ENCODE measurements at places on chromosomes 7 and 10.

DNA sequence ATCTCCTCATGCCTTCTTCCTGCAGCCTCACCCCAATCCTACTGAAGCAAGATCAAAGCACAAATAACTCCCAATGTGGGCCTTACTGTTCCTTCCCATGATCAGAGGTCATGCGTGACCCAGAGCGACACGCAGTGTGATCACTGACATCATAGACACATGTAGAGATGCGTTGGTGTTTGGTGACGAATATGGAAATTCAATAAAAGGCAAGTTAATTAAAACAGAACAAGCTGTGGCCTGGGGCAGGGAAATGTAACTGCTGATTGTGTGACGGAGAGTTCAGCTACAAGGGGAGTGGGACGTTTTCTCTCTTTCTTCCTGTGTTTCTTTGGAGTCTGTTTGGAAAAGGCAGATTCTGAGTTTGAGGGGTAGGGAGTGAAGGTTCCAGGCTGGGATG, 34.8 kb upstream of the CARD11 start:
- DNase-seq: no peak

GRCh38 chr10:34985823-34986222, 104.3 kb downstream of the CUL2 start:
- no peak for DNase-seq

DNA sequence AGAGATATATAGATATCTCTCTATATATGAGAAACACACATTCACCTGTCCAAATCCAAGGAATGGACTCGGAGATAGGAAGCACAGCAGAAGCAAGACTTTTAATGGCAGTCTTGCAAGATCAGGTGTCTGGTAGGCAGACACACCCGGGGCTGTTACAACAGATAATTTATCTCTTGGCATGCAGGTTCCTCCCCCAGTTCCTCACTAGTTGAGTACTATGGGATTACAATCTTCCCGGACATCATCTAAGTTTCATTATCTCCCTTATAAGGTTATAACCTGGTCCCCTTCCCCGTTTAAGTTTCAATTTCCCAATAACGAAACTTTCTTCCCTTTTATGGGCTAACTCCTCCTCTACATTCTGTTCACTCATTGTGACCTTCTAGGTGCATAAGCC, 399.3 kb downstream of the PPP1R3A start:
- DNase-seq: no peak

GRCh38 chr10:97788552-97789442, 17.0 kb upstream of the SFRP5 start:
- DNase-seq: no peak

DNA sequence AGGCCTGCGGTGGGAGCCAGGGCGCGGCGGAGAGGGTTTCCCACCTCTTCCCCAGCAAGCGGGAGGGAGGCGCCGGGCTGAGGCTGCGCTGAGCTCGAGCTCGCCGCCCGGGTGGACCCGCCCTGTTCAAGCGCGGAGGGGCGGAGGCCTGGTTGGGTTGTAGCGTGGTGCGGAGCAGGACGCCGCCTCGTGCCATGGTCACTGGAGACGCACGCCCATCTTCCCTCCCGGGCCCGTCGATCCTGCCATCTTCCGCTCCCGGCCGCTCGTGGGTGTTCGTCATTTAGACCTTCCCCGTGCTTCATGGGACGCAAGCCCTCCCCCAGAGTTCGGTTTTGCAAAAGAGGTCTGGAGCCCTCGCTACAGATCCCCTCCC, 9.3 kb upstream of the EN2 start:
- DNase-seq: no peak

DNA sequence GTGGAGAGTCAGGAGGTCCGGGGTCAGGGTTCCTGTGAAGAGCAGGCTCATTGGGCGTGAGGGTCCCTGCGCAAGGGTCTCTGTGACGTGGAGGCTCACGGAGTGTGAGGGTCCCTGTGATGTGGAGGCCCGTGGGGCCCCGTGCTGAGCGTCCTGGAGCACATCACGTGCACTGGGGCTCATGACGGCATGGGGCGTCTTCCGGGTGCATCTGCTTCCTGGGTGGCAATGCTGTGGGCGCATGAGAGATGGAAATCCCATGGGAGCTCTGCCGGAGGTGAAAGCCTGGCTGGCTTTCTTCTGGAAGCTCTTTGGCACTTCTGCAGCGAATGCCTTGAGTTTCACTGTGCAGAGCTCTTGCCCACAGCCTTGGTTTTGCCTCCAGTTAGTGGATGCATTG, 71.4 kb downstream of the WDR37 start:
- DNase-seq: no peak

- DNase-seq: no peak
Measured at GRCh38 chr10:127577376-127578258, 28.5 kb downstream of the NPS start.

DNA sequence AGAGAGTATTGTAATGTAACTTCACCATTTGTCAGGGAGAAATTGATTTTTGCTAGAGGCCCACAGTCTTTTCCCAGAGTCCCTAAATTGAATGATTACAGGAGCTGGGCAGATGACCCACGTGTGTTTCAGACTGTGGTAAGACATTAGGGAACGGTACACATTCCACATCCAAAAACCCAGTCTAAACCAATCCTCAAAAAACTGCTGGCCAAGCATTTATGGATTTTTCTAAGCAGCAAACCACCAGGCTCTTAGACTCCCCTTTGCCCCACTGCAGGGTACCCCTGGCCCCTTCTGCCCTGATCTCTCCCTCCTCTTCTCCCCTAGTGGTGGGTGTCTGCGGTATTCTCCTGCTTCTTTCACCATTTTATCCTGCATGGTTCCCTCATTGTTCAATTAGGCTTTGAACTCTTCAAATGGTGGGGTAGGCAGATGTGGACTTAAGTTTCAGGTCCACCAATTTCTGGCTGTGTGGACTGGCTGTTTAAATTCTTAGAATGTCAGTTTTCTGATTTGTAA, 135.5 kb upstream of the SORCS3 start:
- DNase-seq: no peak

DNA sequence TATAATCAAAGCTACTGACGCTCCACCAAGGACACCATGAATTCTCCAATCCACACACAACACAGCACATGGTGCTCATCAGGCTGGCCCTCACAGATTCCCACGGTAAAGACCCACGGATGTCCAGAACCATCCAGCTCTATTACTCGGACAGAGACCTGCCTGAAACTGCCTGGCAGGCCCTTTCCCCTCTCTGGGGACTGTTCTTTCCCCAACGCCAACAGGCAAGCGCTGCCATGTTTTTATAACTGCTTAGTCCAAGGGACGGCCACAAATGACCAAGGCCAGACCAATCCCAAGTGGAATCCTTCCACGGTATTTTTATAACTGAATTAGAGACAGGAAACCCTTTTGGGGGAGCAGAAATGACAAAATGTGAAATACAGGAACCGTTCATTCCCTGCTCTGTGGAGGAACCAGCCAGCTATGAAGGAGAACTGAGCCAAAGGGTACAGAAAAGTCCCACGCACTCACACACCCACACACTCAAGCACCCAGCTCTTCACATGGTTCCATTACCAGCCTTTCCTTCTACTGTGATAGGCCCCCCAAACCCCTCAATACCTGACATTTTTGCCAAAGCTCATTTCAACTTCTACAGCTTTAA, 4.1 kb downstream of the PIP4K2A start:
- DNase-seq: no peak

DNA sequence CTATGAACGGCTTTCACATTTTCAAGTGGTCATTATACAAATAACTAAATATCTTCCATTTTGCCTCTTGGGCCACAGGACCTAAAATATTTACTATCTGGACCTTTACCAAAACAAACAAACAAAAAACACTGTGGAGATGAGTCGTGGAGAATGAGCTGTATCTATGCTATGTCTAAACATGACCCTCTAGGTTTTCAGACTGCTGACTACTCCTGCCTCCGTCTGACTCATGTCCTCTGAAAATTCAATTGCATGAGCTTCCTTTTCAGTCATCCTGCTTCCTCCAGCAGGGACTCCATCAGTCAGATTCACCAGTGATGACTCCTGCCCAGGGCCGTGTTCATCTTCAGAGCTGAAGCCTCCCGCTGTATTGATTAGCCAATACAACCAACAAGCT, 96.8 kb downstream of the COL28A1 start:
- DNase-seq: no peak

GRCh38 chr7:1382553-1383397, 76.5 kb downstream of the MICALL2 start:
- no peak for DNase-seq

DNA sequence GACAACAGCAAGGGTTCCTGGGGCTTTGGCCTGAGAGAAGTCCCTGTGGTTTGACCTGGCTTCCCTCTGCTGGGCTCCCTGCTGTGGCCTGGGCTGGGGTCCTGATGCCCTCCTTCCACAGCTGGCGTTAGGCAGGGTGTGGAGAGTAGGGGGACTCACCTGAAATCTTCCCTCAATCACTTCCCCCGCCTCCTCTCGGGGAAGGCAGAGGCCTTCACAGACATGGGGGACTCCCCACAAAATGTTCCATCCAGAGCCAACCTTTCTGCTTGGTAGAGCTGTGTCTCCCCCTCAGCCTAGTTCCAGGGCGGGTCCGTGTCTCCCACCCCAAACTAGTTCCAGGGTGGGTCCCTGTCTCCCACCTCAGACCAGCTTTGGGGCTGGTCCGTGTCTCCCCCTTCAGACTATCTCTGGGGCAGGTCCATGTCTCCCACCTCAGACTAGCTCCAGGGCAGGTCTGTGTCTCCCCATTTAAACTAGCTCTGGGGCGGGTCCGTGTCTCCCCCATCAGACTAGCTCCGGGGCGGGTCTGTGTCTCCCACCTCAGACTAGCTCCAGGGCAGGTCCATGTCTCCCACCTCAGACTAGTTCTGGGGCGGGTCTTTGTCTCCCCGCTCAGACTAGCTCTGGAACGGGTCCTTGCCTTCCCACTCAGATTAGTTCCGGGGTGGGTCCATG, 2.2 kb downstream of the PVRIG start:
- no peak for DNase-seq

DNA sequence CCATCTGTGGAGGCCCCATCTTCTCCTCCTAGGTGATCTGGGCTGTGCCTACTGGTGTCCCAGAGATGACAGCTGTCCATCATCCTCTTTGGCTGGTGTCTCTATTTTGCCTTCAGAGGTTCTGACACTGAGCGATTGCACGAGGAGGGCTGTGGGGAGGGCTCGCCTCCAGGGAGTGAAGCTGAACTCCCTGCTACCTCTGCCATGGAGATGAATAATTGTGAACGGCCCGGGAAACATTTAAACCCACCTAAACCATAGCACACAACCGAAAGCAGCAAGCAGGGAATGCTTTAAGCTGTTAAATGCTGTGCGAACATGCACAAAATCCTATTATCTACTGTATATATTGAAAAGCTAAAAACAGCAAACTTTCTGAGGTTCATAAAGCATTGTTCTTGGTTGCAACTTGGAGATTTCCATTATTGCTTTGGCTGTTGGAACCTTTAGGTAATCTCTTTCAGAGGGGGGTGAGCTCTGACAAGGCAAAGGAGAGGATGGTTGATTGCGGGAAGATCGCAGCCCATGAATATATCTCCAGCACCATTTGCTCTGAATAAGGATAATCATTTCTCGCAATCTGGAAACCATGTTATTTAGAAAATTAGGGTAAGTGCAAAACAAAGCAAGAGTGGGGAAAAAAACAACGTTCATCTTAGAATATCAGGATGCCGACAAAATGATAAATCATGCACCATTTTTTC, 507.6 kb downstream of the GALNT17 start:
- no peak for DNase-seq

- no peak for DNase-seq
Measured at GRCh38 chr10:7354330-7355047, 56.3 kb downstream of the SFMBT2 start.

DNA sequence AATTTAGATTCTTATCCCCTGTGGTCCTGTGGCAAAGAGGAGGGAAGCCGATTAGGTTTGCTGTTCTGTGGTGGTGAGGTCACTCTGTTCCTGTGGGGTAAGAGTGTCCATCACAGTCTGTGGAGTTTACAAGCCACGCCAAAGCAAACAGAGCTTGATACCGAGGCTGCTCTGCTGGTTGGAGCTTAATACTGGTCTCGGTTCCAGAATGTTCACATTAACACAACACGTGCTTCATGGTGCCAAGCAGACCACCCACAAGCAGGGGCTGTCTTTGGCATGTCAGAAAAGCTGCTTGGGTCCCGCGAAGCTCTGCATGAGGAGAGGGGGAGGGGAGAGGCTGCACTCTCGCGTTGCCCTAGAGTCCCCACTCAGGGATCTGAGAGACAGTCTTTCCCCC, 47.5 kb downstream of the DNAJB6 start:
- DNase-seq: no peak

DNA sequence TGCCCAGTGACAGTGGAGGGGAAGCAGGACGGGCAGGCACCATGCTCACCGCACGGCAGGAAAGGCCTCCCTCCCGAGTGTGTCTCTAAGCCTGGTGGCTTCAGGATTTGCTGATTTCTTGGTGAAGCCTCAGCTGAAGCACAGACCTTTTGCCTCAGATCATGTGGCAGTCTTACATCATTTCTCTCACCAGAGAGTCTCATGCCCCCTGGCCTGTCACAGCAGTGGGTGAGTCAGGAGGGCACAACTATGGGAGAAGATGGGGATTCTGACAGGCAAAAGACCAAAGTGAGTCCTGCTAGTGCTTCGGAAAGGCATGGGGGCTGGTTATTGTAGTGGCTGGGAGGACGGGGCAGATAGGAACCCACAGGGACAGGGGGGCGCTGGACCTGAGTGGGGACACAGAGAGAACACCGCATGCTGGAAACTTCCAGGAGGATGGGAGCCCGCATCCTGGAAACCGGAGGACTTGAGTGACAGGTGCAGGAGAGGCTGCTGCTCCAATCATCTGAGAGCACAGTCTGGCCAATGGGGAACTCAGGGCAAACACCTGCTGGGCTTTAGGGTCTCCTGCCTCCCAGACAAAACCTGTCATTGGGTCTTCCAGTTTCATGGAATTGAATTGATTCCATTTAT, 166.8 kb downstream of the ADARB2 start:
- no peak for DNase-seq

GRCh38 chr7:104967088-104967487, 46.9 kb upstream of the KMT2E start:
- DNase-seq: no peak

GRCh38 chr10:48945441-48946130, 5.9 kb upstream of the LRRC18 start:
- DNase-seq: no peak

GRCh38 chr7:115775981-115776380, 254.6 kb downstream of the TFEC start:
- no peak for DNase-seq

- DNase-seq: no peak
Measured at GRCh38 chr7:2051707-2052656, 180.8 kb downstream of the MAD1L1 start.

- no peak for DNase-seq
Measured at GRCh38 chr10:131778385-131778784, 122.4 kb upstream of the PPP2R2D start.

DNA sequence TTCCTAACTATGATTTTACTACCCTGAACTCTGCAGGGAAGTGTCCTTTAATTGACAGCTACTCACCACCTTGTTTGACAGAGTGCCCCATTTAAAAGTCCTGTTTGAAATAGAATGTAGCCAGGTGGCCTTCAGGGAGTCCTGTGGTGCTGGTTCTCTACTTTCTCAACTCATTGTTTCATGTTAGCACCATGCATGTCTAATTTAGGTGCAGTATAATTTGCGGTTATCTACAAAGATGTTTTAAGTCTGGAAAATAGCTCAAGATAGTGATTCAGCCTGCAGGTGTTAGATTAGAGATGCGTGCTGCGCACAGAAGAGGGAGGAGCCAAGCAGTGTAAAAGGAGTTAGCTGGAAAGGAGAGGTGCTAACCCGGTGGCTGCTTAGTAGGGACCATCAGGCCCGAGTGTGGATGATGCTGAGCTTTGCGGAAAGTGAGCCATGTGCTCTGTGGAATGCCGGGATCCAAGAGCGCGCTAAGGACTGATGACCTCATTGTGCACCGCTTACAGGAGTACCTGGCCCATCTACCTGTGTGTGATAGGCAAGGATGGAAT, 1.2 kb downstream of the CCM2 start:
- no peak for DNase-seq

Measured in stimulated activated CD8-positive, alpha-beta memory T cell treated with anti-CD3 and anti-CD28 coated beads, Interleukin-15, amount 100 ng/mL, for 4 hours (primary cell).